Heart right ventricle (tissue), 16 donors: ENCODE measurements at places on chromosomes 12 and 14. TPM values are rescaled to one million over a fixed set of nuclear protein-coding genes. Genes with fewer than 3 reads are reported as not detected.

RNASE1 gene
- 126 TPM for total RNA-seq

BCL2L2 gene
- total RNA-seq: 36.0 TPM

NPAS3 gene
- total RNA-seq: 0.74 TPM

SLC38A4 gene
- 0.28 TPM for total RNA-seq

PRPH gene
- not detected for total RNA-seq

DEPDC4 gene
- total RNA-seq: 0.97 TPM

P2RX2 gene
- not detected for total RNA-seq

ACVRL1 gene
- total RNA-seq: 27.1 TPM

DDX23 gene
- 32.3 TPM for total RNA-seq

SOAT2 gene
- total RNA-seq: not detected

- DNase-seq: no peak
- no peak overlapping the region for H3K4me3 ChIP-seq
These were observed 73.6 kb downstream of the SAMD4A start for GRCh38 chr14:54640506-54640905.

DNA sequence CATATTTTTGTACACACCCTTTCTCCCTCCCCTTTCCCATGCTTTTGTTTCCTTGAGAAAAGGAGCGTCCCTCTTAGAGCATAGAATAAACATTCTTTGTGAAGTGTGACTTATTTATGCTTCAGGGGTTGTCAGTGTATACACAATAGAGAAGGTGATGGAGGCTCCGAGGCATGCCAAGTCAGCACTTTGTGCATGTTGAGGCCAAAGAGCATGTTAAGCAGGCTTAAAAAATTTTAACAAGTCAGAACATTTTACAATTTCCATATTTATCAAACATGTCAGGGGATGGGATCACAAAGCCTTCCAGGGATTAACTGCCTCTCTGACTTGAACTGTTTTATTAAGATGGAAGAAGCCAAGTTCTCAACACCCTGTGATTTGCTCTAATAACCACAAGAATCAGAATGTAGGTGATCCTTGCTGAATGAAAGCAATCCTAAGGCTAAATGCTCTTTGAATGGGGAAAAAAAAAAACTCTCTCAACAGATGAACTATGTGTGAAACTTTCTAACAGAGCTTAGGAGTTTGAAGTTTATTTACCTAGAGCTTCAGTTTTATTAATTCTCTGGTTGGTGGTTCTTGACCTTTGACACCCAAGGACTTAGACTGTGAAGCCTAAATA lies 223.1 kb downstream of the RAD51B start:
- H3K27me3 ChIP-seq: no peaks in the 10 kb centered on the region
- H3K4me1 ChIP-seq: no peaks in the 10 kb centered on the region
- H3K27ac ChIP-seq: no peak overlapping the region
- H3K4me3 ChIP-seq: no peak overlapping the region
- DNase-seq: no peak

DNA sequence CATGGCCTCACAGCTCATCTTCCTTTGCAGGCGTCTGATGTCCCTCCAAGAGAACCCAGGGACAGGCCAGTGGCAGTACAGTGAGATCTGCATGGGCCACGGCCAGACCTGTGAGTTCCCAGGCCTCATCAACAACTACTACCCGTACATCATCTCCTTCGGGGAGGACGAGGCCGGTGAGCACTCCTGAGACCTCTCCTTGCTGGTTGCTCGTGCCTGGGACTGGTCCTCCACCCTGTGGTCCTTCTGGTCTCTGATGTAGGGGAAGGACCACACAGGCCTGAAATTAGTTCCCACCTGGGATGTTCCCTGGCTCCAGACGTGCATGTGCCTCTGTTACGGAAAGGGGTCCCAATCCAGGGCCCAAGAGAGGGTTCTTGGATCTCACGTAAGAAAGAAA lies 17.9 kb downstream of the HHIPL1 start:
- no peak overlapping the region for H3K27ac ChIP-seq
- H3K4me1 ChIP-seq: no peaks in the 10 kb centered on the region
- no peak overlapping the region for H3K4me3 ChIP-seq
- no peaks in the 10 kb centered on the region for H3K36me3 ChIP-seq

GRCh38 chr12:12716151-12716792 lies 896 bp upstream of the CDKN1B start:
- DNase-seq: no peak
- peak overlapping the region; percentile 95 for H3K4me3 ChIP-seq
- peak overlapping the region; percentile 100 for H3K27ac ChIP-seq

DNA sequence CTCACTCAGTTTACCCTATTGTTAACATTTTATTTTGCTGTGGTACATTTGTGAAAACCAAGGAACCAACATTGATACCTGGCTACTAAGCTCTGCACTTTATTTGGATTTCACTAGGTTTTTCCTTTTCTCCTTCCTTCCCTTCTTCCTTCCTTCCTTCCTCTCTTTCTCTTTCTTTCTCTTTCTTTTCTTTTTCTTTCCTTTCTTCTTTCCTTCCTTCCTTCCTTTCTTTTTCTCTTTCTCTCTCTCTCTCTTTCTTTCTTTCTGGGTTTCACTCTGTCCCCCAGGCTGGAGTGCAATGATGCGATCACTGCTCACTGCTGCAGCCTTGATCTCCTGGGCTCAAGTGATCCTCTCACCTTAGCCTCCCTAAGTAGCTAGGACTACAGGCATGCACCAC lies 29.1 kb upstream of the TMEM263 start:
- no peak overlapping the region for H3K27ac ChIP-seq
- no peak overlapping the region for H3K4me3 ChIP-seq
- no peaks in the 10 kb centered on the region for H3K27me3 ChIP-seq
- no peak for DNase-seq

DNA sequence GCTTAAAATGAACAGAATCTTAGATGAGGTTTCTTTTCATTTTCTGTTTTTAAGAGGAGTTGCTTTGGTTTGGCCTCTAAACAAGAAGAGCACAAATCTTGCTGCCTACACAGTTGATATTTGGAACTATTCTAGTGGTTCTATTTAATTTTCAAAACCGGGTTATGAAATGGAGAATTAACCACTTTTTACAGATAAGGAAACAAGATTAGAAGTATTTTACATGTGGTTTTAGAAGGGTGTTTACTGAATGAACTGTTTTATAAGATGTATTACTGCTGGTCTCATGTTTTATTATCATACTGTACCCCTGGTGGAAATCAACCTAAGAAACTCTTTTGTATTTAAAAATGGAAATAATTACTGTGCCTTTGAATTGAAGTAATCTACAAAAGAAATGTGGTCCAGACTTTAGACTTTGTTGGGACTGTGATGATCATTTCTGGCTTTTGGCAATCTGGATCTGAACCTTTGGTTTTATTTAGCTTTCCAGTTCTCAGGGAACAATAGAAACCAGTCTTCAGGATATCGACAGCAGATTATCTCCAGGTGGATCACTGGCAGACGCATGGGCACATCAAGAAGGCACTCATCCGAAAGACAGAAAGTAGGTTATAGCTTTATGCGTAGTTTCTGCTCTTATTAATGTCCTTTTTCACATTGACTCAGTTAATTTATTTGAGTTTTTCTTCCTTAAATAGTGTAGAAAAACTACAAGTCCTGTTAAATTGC lies 43.2 kb downstream of the TBK1 start:
- DNase-seq: no peak
- H3K36me3 ChIP-seq: peaks cover 100% of the 10 kb centered on the region
- no peaks in the 10 kb centered on the region for H3K4me1 ChIP-seq
- no peak overlapping the region for H3K27ac ChIP-seq
- H3K27me3 ChIP-seq: no peaks in the 10 kb centered on the region

- H3K27ac ChIP-seq: no peak overlapping the region
- H3K4me1 ChIP-seq: no peaks in the 10 kb centered on the region
- no peaks in the 10 kb centered on the region for H3K36me3 ChIP-seq
These were observed 212.3 kb downstream of the TMEM121 start for GRCh38 chr14:105738638-105739037.

GRCh38 chr12:44875954-44876543 lies at the start of gene NELL2:
Gene NELL2, minus strand, starts transcription at chr12:44876315. Its CDS starts 446 bp downstream, at chr12:44875869.
- H3K4me1 ChIP-seq: peaks cover 23% of the 10 kb centered on the region
- no peak for DNase-seq
- H3K4me3 ChIP-seq: peak within 1 kb of the TSS; percentile 59
- H3K27me3 ChIP-seq: peaks cover 65% of the 10 kb centered on the region

DNA sequence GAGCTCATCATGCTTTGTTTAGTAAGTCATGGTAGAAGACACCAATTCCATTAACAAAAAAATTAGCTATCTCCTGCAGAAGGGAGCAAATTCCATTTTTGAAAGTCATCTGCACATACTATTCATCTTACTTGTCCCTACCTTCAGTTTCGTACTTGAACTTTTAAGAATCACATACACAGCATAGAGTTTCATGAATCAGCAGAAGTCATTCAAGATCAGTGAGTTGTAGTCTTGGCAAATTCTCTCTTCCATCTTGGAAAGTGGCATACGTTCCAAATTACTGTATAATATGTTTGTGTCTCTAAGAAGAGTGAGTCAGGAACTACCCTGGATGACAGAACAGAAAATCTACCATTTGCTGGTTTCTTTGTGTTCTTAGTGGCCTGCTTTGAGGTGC lies 14.1 kb downstream of the VRK1 start:
- no peaks in the 10 kb centered on the region for H3K27me3 ChIP-seq
- DNase-seq: no peak
- no peaks in the 10 kb centered on the region for H3K36me3 ChIP-seq
- H3K4me3 ChIP-seq: no peak overlapping the region

- no peaks in the 10 kb centered on the region for H3K27me3 ChIP-seq
- no peak overlapping the region for H3K4me3 ChIP-seq
- no peaks in the 10 kb centered on the region for H3K4me1 ChIP-seq
- no peak overlapping the region for H3K27ac ChIP-seq
These were observed 84.0 kb downstream of the PRMT8 start for GRCh38 chr12:3574986-3575385.

GRCh38 chr12:102462795-102463465 lies 17.4 kb downstream of the IGF1 start:
- no peaks in the 10 kb centered on the region for H3K4me1 ChIP-seq
- DNase-seq: no peak
- no peaks in the 10 kb centered on the region for H3K36me3 ChIP-seq
- H3K4me3 ChIP-seq: no peak overlapping the region
- no peak overlapping the region for H3K27ac ChIP-seq
- H3K27me3 ChIP-seq: no peaks in the 10 kb centered on the region

- H3K27me3 ChIP-seq: no peaks in the 10 kb centered on the region
- no peak overlapping the region for H3K4me3 ChIP-seq
- H3K27ac ChIP-seq: no peak overlapping the region
- DNase-seq: no peak
- H3K36me3 ChIP-seq: no peaks in the 10 kb centered on the region
These were observed 5.2 kb upstream of the ATG14 start for GRCh38 chr14:55416866-55417265.

GRCh38 chr12:65825507-65826352 lies 1.4 kb downstream of the HMGA2 start:
- no peaks in the 10 kb centered on the region for H3K36me3 ChIP-seq
- DNase-seq: peak; percentile 21
- no peak overlapping the region for H3K27ac ChIP-seq

DNA sequence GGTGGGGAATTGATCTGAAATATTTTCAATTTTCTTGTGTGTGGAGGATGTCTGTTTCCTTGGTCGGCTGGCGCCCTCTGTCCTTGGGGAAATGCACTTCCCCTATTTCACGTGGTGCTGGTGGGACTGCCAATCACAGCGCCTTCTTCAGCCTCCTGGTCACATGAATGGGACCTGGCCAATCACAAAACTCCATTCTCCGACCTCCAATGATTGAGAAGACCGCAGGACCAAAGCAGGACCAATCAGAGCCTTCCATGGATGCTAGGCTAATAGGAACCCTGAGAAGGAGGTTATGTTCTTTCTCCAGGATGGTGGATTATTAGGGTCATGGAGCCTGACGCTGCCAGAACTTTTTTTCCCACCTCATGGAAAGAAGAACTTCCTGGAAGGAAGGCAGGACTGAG lies 188.7 kb downstream of the TTC8 start:
- H3K4me1 ChIP-seq: no peaks in the 10 kb centered on the region
- no peak overlapping the region for H3K4me3 ChIP-seq
- H3K36me3 ChIP-seq: no peaks in the 10 kb centered on the region
- H3K27ac ChIP-seq: no peak overlapping the region

DNA sequence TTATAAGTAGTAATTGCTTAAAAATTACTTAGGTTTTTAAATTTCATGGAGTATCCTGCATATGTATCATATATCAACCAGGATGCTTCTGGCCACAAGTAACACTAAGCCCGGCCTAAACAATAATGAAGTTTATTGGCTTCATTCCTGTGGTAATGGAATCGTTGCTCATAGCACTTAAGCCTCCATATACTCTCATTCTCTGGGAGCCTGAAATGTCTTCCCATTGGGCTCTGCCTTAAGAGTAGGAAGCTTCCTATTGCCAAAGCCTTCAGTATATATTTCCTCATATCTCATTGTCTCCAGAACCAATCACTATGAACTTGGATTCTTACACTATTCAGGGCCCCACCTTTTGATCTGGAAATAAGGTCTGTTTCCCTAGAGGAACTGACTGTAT lies 83.8 kb upstream of the DNM1L start:
- peaks cover 44% of the 10 kb centered on the region for H3K36me3 ChIP-seq
- no peak overlapping the region for H3K4me3 ChIP-seq
- DNase-seq: no peak
- peaks cover 9% of the 10 kb centered on the region for H3K4me1 ChIP-seq
- H3K27ac ChIP-seq: no peak overlapping the region

GRCh38 chr14:50471838-50472465 lies 60.4 kb downstream of the MAP4K5 start:
- peaks cover 96% of the 10 kb centered on the region for H3K36me3 ChIP-seq
- no peak overlapping the region for H3K4me3 ChIP-seq
- no peak overlapping the region for H3K27ac ChIP-seq
- no peaks in the 10 kb centered on the region for H3K27me3 ChIP-seq
- DNase-seq: no peak

GRCh38 chr14:50533241-50533705 lies 904 bp upstream of the MAP4K5 start:
- H3K27me3 ChIP-seq: no peaks in the 10 kb centered on the region
- H3K4me1 ChIP-seq: peaks cover 28% of the 10 kb centered on the region
- H3K36me3 ChIP-seq: no peaks in the 10 kb centered on the region

GRCh38 chr14:54600717-54601109 lies 33.8 kb downstream of the SAMD4A start:
- H3K4me3 ChIP-seq: no peak overlapping the region
- DNase-seq: no peak
- no peaks in the 10 kb centered on the region for H3K27me3 ChIP-seq

- H3K4me1 ChIP-seq: peaks cover 39% of the 10 kb centered on the region
- H3K27me3 ChIP-seq: no peaks in the 10 kb centered on the region
- H3K4me3 ChIP-seq: no peak overlapping the region
- no peak for DNase-seq
These were observed 3.5 kb downstream of the FOS start for GRCh38 chr14:75282170-75282554.
